ENCODE measurements at places on chromosomes 11 and 22.

DNA sequence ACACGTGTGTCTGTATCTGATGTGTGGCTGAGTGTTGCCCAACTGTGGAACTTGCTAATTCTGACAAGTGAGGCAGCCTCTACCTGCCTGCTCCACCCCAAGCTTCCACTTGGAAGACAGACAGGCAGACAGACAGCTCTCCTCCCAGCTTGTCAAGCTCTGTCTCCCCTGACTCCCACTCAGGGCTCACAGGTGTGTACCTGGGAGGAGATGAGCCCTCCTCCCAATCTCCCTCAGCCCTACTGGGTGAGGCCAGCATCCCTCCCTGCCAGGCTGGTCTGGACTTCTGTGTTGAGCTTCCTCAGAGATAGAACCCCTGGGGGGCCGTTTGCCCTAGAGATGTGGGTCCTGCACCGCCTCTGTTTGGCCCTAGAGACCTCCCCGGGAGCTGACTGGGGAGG, 1.0 kb upstream of the CHRM1 start:
- no peak for DNase-seq

- no peak for DNase-seq
Measured at GRCh38 chr11:26087120-26087935, 244.6 kb upstream of the ANO3 start.

GRCh38 chr22:20037419-20037818, 16.5 kb downstream of the TANGO2 start:
- DNase-seq: no peak

DNA sequence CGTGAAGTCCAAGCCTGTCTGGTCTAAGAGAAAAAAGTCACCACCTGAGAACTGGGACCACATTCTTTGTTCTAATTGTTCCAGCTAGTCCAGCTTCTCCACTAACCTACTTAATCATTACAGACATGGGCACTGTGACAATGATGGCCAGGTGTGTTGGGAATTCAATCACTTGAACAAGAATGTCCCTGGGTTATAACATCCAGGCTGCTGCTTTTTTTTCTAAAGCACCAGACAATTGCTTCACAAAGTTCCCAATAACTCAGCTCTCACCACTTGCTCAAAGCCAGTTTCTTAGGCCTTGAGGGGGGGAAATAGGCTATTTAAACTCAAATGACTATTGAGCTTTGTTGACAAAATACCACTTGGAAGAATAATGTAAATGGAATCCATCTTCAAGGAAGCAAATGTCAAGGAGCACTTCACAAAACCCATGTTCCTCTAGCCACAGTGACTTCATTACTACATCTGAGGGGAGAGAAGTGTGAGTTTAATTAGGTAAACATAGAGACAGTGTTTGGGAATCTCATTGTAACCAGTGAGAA, 80.3 kb downstream of the ME3 start:
- DNase-seq: no peak

DNA sequence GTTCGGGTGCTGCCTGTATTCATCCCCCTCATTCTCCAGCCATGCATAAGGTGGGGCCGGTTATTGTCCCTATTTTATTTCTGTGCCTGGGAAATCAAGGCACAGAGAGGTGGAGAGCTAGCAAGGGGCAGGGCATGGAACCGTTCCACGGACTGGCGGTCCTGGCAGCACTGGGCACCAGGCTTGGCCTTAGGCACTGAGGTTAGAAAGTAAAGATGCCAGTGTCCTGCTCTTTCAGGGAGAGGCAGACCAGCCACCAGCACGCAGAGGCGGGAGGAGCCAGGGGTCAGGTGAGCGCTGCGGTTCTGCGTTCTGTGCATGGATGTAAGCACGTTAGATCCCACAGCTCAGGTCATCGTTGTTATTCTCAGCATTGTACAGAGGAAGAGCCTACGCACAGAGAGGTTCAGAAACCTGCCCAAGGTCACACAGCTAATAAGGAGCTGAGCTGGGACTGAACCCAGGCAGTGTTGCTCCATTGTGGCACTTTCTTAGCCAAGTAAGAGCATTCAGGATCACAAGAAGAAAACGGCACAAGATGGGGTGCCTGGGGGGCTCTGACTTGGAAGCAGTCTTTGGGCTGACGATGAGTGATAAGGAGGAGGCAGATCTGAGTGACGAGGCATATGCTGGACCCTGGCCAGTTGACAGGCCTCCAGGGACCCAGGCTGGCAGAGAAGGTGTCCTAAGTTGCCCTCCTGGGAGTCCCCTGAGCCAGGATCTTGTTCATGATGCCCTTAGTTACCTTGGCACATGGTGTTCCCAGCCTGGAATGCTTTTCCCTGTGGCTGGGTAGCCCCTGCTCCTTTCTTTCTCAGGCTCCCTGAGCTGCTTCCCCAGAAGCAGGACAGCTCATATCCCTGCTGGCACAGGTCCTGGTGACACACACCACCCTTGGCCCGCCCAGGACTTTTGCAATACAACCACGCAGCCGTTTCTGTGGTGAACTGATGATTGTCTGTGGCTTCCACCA, 41.1 kb downstream of the OSBPL5 start:
- DNase-seq: no peak

DNA sequence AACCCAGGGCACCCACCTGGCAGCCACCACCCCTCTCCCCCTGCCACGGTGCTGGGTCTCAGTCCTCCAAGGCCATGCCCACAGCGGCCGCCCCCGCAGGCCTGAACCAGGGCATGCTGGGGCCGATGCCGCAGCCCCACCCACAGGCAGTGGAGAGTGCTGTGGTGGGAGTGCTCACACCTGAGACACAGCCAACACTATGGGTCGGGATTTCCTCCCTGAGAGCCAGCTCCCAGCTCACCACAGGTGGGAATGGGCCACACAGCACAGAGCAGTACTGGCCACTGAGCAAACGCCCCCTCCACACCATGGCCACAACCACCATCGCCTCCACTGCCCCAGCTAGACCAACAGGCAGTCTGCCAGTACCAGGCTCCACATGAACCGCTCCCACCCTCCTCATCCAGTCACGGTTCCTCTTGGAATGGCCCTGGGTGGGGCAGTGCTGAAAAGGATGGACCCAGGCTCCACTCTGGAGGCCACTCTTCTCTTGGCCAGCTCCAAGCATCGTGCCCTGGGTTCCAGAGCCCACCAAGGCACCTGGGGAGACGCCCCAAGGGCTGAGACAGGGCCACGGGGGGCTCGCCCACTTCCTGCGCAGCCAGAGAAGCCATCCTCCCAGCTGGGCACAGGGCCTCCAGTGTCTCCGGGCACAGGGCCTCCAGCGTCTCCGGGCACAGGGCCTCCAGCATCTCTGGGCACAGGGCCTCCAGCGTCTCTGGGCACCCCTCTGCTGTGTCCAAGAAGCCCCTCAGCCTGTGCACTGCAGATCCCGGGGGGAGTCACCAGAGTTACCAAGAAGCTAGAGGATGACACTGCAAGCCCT, 14.2 kb downstream of the MOB2 start:
- no peak for DNase-seq

DNA sequence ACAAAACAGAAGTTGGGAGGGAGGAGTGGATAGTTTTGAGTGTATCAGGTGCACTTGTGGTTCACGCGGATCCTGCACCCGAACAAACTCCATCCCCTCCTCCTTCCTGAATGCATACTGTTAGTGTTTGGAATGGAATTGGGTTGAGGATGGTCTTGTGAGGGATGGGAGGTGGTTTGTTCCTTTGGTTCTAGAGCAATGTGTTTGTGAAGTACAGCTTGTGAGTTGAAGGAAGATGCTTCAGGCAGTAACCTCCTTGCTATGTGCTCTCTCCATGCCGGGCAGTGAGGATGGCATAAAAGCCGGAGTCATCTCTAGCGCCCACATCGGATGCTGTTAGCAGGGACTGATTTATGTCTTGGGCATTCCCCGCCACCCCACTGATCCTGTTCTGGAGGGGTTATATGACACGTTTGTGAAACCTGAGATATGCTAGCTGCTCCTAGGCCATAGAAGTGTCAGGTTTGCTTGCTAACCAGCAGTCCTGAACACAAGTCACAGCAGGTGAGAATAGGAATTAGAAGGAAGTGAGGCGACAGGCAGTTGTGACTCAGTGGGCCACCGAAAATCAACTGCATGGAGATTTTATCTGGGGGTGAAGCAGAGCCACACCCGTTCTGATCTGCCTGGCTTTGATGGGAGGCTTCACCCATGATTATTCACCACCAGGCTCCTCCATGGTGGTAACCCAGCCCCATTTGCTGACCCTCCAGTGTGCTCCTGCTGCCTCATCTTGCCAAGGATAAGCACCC, 2.2 kb downstream of the BCR start:
- no peak for DNase-seq

DNA sequence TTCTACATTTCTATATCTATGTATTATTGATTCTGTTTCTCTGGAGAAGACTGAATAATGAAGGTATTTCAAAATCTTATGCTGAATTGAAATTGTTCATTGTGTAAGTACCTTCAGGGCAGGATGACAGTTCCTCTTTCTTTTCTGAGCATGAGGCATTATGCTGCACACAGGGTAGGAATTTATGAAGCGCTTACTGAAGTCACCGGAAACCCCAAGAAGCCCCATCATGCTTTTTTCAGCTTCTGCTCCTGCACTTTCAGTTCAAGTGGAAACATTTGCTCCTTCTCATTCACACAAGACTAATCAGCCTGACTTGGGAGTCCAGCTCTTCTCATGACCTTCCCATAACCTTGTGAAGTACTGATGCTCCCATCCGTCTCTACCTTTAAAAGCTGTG, 314.7 kb upstream of the SORL1-AS1 start:
- DNase-seq: no peak

DNA sequence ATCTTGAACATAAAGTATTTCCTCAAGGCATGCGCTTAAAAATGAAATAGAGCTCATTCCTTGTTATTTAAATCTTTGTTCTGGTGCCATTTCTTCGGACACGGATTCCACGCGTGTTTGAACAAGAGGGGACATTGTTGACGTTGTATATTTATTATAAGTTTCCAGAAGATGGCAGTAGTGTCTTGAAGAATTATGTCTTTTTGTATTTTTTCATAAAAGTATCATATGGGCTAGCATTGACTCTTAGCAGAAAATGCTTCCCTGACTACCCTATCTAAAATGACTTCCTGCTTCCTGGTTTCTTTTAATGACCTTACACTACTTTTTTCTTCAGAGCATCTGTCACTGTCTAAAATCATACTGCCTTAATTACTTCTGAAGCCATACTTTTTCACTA, 20.4 kb downstream of the BIRC2 start:
- DNase-seq: no peak

GRCh38 chr11:76267556-76267955, 61.3 kb upstream of the WNT11 start:
- DNase-seq: no peak

GRCh38 chr11:47879259-47880158, 31.4 kb upstream of the NUP160 start:
- no peak for DNase-seq

- DNase-seq: no peak
Measured at GRCh38 chr11:47003180-47003877, 66.8 kb downstream of the CSTPP1 start.

GRCh38 chr11:130634961-130635473, 186.6 kb downstream of the ADAMTS15 start:
- no peak for DNase-seq

DNA sequence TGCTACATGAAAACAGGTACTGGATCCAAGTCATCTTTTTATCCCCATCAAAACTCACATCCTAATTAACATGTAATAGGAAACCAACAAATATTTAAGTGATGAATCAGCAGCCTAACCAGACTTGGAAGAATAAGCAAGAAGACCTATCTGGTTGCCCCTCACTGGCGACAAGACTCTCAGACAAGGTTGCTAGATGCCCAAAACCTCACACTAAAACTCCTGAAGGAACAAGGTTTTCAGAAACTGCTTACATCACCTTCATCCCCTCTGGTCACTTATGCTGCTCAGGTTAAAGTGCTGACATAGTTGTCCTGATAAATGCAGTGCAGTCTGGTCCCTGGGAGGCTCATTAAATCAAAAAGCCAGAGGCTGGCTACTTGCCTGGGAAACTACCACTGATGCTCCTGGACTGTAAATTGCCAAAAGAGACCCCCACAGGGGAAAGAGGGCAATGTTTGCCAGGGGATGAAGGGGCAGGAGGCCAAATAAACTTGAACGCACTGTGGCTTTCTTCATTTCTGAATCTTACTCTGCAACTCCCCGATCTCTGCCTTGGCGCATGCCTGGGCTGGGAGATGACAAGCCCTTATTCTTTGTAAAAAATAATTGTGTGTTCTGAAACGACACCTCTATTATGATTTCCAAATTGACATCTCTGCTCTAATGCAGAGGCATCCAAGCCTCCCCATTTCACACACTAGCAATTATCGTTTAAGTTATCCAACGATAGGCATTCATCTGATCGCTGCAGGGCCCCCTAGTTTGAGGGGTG, 72.7 kb downstream of the AMBRA1 start:
- DNase-seq: no peak

DNA sequence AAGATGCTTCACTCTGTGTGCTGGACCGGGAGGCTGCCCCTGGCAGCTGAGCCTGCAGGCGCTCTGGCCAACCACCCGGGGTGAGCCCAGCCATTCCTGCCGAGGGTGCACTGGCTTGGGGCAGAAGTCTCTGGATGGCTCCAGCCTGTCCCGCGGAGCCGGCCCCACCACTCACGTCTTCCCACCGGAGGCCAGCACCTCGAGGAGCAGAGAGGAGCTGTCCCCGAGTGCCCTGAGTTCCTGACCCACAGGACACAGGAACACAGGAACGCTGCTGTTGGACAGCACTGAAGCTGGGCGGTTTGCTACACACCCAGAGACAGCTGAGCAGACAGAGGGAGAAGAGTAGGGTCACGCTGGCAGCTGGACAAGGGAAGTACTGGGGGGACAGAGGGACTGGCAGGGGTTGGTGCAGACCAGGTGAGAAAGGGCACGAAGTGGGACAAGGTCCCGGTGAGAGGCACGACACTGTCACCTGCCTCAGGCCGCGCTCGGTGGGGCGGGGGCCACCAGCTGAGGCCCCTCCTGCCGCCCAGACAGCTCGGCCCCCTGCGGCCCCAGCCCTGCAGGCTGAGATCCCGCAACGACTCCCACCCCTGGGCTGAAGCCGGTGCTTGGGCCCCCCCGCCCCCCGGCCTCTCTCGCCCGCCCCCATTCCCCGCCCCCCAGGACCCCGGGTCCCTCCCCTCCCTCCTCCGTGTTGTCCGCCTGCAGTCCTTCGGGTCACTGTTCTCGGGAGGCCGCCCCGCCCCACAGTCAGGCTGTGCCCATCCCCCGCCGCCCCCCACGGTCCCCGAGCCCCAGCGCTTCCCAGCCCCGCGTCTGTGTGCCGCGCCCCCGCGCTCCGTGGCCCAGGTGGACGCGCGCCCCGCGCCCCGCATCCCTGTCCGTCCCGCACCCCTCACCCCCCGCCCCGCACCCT, 624 bp upstream of the B4GALNT4 start:
- DNase-seq: no peak

DNA sequence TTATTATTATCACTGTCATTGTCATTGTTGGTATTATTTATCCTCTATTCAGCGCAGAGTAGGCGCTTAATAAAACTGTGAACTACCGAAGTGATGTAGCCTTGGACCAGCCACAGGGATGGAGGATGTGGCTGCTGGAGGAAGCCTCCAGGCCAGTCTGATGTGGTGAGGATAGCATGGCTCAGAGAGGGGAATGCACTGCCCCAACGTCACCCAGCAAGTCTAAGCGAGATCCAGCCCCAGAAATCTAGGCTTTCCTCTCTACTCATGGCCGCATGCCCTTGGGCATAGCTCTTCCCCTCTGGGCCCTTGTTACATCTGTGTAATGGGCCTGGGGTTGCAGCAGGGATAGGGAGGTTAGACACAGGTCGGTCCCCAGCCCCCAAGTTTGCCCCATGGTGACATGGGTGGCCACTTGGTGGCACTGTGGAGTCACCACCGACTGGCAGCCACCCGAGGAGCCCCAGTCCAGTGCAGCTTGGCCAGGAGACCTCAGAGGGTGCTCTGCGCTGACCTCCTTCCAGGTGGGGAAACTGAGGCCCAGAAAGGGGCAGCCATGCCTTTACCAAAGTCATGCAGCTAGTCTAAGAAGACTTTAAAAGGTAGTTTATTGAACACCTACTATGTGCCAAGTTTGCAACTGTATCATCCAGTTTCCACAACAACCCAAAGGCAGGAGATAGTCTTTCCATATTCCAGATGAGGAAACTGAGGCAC, 395.7 kb downstream of the MN1 start:
- no peak for DNase-seq
